GM12878 (cell line): ENCODE measurements at places on chromosomes 4 and X. TPM values are rescaled to one million over a fixed set of nuclear protein-coding genes. Genes with fewer than 3 reads are reported as not detected.

The ITM2A gene
- polyA plus RNA-seq, result 51.5 and 59.0 TPM in 2 replicates

The ATP10D gene
- polyA plus RNA-seq, result 19.4 and 23.8 TPM in 2 replicates

The IL1RAPL1 gene
- polyA plus RNA-seq, result not detected in 2 replicates

DNA sequence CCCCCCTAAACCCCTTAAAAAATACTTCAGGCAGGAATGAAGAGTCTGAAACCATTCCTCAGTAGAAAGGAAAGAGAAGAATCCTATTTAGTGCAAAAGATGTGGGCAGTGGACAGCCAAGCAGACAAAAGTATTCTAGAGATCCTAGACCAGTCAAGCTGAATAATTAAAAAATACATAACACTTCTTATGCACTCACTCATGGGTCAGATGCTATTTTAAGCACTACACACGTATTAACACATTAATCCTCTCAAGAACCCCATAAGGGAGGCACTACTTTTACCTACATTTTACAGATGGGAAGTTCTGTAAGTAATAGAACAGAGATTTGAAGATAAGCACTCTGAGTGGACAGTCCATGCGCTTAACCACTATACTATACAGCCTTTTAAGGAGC lies 5.9 kb downstream of the TAB3 start:
- no peak for DNase-seq

GRCh38 chr4:96305030-96305429 lies 465.1 kb downstream of the PDHA2 start:
- no peak for DNase-seq

- no peak for DNase-seq
These were observed 206.1 kb upstream of the ANKRD50 start for GRCh38 chr4:124918559-124919122.

DNA sequence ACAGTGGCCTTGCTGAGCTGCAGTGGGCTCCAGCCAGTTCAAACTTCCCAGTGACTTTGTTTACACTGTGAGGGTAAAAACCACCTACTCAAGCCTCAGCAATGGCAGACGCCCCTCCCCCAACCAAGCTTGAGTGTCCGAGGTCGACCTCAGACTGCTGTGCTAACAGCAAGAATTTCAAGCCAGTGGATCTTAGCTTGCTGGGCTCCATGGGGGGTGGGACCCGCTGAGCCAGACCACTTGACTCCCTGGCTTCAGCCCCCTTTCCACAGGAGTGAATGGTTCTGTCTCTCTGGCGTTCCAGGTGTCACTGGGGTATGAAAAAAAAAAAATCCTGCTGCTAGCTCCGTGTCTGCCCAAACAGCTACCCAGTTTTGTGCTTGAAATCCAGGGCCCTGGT lies 168.9 kb upstream of the INTU start:
- no peak for DNase-seq

GRCh38 chr4:120842031-120842430 lies 80.5 kb downstream of the PRDM5 start:
- DNase-seq, result no peak

DNA sequence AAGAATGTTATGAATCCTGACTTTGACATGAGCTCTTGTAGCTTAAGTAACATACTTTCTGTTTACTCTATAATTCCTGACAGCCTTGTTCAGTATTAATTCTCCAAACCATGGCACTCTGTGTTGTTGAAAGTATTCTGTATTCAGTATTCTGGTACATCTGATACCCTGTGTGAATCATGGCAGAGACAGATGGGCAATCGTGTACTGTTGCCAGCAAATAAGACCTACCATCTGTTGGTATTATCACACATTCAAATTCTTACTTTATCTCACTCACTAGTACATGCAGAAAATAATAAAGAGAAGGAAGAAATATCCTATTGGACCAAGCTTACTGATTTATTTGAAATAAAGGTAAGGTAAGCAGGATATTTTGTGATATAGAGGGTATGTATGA lies 7.9 kb downstream of the MBTPS2 start:
- no peak for DNase-seq

DNA sequence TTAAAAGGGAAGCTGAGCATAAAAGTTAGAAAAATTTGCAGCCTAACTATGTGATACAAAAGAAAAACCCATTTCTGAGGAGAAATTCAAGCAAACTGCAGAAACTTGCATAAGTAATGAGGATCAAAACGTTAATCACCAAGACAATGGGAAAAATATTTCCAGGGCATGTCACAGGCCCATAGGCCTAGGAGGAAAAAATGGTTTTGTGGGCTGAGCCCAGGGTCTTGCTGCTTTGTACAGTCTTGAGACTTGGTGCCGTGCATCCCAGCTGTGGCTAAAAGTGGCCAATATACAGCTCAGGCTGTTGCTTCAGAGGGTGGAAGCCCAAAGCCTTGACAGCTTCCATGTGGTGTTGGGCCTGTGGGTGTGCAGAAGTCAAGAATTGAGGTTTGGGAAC lies 37.7 kb upstream of the ADAMTS3 start:
- no peak for DNase-seq

DNA sequence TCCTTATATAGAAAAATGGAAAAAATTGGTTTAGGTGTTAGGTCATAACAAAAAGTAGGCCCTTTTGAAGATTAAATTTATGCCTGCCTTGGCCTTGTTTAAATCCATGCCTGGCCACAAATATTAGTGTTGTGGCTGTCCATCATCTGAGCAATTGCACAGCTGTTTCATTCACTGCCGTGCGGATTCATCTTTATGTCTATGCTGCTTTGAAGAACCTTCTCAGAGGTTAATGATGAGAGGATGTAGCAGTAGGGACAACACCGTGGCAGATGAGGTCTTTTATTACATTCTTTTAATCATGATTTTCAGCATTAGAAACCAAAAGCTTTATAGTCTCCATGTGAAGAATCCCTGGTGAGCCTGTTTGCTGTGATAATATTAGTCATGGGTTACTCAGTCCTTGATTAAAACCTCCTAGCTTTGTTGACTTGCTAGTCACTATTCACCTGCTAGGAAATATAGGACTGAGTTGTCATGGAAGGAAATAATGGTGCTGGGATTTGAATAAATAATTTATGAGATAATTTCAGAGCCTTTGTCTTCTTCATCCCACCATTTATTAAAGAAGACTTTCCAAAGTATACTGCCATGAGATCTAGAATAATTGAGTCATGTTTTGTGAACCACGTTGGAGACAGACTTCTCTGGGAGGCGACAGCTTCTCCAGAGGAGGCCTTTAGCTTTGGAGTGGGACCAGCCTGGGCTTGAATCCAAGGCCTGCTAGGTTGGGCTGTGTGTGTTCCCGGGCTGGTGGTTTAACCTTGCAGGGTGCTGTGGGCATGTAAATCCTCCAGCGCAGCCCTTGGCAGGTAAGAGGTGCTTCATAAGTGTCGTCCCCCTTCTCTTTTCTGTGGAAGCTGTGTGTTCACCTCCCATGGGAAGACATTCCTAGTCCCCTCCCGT lies 53.5 kb downstream of the PTTG2 start:
- no peak for DNase-seq

DNA sequence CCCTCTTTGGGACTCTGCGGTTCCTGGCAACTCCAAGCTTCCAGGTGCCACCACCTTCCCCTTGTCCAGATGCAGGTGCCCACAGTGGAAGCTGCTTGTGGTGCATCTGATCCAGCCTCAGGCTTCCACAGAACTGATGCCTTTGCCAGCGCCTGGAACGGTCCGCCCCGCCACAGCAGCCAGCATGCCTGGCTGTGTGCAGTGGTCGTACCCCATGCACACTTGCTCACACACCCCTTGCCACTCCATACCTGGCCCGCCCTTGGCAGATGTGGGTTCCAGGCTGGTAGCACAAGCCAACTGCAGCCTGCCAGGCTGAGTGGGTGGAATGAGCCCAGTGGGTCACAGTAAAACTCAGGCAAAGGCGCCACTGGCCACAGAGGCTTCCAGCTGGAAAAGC lies 240.5 kb downstream of the PPP4R3C start:
- no peak for DNase-seq

DNA sequence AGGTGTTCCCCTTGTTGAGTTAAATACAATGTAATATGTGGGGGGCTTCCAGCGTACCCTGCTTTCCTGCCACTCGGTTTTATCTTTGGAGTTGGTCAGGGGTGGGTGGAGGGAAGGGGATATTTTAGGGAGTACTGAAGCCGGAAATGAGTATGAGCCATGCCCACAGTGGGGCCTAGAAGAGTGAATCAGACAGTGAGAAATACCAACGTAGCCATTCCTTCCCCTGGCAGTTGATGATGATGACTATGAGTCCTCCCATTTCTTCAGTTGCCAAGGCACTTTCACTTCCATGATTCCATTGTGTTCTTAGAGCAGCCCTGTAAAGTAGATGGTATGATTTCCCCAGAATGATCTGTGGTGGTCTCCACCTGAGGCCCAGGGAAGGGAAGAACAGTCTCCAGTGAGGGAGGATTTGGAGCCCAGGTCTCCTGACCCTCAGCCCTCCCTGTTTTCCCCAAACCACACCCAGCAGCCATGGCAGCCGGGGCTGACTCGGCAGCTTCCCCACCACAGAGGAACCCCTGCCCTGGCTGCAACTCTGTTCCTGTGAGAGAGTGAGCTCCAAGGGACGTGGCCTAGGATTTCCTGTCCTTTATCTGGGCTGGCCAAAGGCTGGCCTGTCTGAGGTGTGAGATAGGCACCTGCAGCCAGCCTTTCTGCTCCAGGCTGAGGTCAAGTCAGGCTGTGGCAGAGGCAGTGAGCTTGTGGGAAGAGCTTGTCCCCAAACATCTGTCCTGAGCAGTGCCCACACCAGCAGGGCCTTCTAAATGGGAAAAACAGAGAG lies 52.7 kb downstream of the STARD8 start:
- no peak for DNase-seq

DNA sequence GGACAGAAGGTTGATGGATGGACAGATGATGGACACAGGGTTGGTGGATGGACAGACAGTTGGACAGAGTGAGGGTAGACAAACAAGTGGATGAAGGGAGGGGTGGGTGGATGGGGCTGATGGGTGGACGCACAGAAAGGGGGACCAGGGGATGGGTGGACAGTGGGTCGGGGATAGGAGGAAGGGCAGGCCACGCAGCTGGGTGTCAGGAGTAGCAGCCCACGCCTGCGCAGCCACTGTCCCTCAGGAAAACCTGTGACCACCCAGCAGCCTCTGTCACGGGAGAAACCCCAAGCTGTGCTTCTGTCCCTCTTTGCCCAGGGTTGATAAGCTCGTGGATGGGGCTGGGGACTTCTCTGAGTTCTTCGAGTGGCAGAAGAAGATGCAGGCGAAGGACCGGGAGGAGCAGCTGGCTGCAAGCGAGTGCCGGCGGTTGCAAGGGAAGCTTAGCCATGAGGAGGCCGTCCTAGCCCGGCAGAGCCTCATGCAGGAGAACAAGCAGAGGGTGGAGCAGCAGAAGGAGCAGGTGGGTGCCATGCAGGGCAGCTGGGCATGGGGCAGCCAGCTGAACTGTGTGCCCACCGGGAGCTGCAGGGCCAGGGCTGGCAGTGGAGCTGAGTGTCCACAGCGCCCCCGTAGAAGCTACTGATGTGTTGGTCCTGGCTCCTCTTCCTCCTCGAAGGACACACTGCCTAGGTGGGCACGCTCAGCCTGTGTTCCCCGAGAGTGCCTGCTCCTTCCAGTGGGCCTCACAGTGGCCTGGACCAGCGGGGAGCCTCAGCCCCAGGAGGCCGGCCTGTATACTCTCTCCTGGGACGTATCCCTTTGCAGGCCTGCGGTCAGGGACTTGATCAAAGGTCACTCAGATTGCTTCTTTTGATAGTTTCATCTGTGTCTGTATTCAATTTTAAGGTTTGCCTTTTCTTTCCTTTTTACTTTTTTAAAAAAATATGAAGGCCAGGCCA lies 16.8 kb upstream of the RNF4 start:
- no peak for DNase-seq

GRCh38 chrX:24391843-24392242 lies 31.4 kb downstream of the SUPT20HL1 start:
- no peak for DNase-seq

- no peak for DNase-seq
These were observed 162.7 kb upstream of the WDR1 start for GRCh38 chr4:10279261-10279660.
